T-helper 1 cell (primary cell): ENCODE measurements at places on chromosomes 1 and 21.

DNA sequence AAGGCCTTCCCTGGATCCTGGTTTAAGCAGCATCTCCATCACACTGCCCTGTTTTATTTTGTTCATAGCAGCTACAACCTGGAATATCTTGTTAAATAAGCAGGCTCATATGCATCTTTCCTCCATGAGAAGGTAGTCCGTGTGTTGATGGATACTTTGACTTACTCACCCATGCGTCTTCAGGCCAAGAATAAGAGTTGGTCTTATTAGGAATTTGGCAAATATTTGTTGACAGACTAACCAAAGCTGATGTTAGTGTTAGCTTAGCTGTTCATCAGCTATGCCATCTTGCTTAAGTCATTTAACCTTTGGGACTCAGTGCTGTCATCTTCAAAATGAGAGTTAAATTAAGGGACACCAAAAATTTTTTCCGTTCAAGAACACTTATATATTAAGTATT is 59.2 kb downstream of the SASS6 start:
- no peak for DNase-seq

DNA sequence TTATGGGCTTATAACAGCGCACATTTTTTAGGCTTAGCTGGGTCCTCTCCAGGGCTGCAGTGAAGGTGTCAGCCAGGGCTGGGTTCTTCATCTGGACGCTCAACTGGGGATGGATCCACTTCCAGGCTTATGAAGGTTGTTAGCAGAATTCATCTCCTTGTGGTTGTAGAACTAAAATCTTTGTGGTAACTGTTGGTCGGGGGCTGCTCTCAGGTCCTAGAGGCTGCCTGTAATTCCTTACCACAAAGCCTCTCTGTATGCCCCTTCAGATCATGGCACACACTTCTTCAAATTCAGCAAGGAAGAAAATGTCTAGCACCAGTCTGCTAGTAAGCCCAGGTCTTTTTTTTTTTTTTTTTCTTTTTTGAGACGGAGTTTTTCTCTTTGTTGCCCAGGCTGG is 40.9 kb upstream of the EPS8L3 start:
- no peak for DNase-seq

DNA sequence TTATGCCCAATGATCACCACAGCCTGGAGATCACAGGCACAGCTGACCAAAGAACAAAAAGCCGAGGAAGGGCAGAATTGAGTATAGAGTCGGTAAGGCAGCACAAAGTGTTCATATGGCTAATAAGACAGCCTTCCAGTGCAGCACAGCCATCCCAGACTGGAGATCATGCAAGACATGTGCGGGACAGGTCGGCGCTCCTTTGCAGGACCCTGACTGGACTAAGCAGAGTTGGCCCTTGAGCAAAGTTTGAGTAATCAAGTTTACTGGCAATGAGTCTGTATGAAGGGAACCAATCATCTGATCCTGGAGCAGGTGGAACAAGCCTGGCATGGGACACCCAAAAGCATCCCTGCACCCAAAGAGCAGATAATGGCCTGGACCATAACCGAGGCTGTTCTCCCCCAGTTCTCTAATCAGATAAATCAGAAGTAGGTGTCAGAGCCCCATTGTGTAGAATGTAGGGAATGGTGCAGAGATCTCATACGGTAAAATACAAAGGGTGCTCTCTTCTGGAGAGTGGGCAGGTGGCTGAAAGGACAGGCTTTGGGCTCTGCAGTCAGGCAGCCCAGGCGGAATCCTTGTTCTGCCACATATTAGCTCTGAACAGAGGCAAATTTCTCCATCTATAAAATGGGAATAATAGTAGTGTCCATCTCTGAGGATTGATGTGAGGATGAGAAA is 10.7 kb upstream of the DNASE2B start:
- DNase-seq = no peak

GRCh38 chr1:8059161-8059622 is 33.1 kb upstream of the ERRFI1 start:
- DNase-seq = no peak

- DNase-seq = peak; percentile 27
These were observed 61.2 kb upstream of the MCOLN3 start for GRCh38 chr1:85109475-85109874.

DNA sequence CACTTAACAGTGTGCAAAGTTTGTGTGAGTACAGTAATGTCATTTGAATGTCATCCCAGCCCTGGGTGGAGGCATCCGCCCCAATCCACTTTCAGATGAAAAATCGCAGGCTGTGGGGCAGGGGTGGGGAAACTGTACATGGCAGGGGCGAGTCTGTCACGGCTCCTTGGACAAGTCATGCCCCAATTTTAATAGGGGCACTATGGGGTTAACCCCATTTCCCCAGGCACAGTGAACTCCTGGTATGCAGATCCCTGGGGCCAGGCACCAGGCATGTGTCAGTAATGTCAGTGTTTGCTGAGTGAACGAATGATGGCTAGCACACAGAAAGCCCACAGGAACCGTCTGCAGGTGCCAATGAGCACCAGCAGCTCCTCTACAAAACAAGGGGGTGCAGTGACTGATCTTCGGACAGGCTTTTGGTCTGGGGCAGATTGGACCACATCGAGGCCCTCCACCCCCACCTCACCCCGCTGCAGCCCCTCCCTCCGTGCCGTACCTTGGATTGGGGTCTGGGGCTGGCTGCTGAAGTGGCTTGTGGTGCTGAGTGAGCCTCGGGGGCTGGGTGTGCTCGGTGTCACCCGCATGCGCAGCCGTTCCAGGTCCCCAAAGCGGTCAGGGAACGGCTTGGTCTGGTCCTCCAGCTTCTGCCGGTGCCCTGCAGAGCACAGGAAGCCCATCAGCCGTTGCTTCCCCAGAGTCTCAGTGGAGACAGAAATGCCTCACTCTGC is 23.2 kb downstream of the RUNX3 start:
- no peak for DNase-seq

DNA sequence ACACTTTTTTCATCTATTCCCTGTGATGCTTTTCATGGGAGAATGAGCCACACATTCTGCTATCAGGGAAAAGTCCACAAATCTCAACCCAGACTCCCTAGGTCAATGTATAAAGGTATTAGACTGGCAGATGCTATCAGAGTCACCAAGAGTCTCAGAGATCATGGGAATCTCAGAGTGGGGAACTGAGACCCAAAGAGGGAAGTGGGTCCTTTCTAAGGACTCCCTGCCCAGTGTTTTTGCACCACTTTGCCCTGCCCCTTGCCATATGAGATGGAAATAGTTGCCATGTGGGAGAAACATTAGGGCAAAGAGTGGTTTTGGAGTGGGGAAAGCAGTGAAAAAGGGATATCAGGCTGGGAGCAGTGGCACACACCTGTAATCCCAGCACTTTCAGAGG is 19.1 kb upstream of the AZIN2 start:
- no peak for DNase-seq

DNA sequence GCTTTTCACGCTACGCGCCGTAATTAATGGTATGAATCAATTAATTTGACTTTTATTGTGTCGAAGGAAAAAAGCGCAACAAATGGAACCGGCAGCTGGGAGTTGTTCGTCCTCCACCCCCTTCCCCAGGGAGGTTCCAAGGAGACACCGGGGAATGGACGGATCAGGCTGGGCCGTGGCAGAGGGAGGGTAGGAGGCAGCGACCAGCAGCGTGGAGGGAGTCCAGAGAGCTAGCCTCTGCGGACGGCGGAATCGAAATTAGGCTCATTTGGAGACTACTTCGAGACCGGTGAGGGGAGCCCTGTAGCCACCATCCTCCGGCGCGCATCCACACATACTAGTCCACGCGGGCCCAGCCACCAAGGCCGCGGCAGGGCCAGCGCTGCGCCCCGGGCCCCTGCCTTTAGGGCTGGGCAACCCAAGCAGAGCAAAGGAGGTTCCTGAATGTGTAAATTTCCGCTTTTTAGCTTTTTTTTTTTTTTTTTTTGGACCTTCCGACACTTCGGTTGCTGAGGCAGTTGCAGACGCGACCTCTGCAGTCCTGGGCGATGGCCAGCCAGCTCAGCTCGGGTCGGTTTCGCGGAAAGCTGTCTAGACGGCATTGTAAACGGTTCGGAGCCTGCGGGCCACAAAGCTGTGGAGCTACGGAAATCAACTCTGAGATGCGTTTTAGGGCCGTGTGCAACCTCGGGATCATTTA is 2.2 kb upstream of the FOXD3 start:
- no peak for DNase-seq

DNA sequence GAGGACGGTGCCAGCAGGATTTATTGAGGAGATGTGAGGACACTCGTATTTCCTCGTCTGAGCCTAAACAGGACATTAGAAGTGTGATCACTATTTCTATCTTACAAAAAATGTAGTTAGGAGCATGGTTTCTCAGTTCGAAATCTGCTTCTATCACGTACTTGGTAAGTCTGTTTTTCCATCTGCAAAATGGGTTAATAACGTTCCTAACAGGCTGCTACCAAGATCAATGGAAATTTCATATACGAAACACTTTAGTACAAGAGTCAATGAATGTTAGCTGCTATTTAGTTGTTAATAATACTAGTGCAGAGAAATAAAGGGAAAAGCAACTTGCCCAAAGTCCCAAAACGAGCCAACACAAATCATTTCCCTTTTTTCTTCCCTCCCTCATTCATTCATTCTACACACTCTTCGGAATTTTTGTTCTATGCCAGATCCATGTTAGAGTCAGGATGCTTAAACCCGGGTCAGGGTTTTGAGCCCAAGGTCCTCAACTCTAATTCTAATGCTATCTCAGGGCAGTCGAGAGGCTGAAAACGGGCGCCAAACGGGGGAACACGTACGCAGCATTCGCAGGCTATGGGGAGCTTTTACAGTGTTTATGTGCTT is 608 bp downstream of the SNRNP40 start:
- no peak for DNase-seq

- DNase-seq = no peak
These were observed 102.5 kb upstream of the USP24 start for GRCh38 chr1:55317673-55318072.

DNA sequence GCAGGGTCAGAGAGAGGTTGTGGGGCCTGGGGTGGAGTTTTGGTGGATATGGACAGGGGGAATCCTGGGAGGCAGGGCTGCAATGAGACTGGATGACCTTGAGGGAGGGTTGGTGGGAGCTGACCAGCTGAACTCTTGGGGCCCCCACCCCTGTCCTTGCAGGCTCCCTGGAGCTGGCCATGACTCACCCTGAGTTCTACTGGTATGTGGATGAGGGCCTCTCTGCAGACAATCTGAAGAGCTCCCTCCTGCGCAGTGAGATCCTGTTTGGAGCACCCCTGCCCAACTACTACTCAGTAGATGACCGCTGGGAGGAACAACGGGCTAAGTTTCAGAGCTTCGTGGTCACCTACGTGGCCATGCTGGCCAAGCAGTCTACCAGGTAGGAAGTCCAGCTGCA is 23.6 kb downstream of the DISP3 start:
- no peak for DNase-seq

- no peak for DNase-seq
These were observed 14.4 kb downstream of the ZBTB17 start for GRCh38 chr1:15961492-15961891.

- peak; percentile 88 for DNase-seq
These were observed 138.6 kb upstream of the JUN start for GRCh38 chr1:58922302-58923089.
